ENCODE measurements at places on chromosomes 3 and 15.

- no peak for DNase-seq
These were observed 157.7 kb upstream of the ATP10A start for GRCh38 chr15:26020871-26021270.

DNA sequence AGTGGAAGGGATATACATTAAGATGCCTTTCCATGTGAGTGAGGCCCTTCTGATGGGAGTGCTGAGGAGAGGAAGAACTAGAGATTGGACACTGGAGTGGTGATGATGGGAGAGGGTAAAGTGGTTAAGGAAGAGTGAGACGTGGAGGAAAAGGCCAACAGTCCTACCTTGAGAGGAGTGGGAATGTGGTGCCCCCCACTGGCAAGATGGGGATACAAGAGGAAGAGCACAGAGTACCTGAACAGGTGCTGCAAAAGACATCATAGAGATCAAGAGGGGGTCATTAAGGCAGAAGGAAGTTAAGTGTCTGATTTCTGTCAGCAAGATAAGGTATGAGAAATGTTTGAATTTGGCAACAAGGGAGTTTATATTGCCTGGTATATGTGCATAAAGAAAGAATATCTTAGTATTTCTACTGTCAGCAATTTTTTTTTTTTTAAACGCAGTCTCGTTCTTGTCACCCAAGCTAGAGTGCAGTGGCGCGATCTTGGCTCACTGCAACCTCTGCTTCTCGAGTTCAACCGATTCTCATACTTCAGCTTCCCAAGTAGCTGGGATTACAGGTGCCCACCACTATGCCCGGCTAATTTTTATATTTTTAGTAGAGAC lies 34.0 kb downstream of the ARIH2 start:
- DNase-seq = peak; percentile 33

DNA sequence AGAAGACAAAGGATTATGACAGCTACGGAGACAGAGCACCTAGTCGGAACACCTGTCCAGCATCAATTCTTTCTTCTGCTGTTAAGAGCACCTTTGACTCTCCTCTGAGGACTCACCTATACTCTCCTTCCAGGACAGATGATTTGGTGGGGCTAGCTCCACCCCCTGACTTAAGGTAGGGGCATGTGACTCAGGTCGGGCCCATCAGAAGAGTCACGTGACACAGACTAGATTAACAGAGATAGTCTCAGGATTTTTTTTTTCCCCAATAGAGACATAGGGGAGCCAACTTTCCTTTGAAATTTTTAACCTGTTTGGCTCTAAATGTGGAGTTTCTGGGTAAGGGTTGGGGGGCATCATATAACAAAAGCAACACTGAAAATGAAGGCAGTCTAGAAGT lies 11.4 kb upstream of the WNT5A start:
- DNase-seq = no peak

- peak; percentile 91 for DNase-seq
These were observed at the start of gene RAB43 for GRCh38 chr3:129121792-129122411. TSS of gene RAB43 (minus strand) at chr3:129121804. CDS start at chr3:129121489, 315 bp downstream.

DNA sequence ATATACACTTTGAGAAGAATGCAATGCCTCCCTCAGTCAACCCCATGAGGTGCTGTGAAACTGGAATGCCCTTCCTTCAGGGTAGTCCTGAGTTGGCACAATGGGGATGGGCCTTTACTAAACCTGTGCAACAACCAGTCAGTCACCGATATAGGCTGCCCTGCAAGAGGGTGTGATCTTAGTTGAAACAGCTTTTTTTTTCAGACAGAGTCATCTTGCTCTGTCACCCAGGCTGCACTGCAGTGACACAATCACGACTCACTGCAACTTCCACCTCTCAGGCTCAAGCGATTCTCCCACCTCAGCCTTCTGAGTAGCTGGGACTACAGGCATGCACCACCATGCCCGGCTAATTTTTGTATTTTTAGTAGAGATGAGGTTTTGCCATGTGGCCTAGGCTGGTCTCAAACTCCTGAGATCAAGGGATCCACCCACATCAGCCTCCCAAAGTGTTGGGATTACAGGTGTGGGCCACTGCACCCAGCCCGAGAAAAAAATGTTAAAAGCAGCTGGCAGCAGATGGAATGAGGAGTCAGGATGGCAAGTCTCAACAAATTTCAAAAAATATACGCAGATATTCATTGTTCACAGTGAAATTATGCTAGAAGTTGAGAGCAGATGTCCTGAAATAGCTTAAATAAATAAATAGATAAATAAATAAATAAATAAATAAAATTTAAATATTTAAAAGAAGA lies 31.8 kb downstream of the MYO5A start:
- peak; percentile 55 for DNase-seq

DNA sequence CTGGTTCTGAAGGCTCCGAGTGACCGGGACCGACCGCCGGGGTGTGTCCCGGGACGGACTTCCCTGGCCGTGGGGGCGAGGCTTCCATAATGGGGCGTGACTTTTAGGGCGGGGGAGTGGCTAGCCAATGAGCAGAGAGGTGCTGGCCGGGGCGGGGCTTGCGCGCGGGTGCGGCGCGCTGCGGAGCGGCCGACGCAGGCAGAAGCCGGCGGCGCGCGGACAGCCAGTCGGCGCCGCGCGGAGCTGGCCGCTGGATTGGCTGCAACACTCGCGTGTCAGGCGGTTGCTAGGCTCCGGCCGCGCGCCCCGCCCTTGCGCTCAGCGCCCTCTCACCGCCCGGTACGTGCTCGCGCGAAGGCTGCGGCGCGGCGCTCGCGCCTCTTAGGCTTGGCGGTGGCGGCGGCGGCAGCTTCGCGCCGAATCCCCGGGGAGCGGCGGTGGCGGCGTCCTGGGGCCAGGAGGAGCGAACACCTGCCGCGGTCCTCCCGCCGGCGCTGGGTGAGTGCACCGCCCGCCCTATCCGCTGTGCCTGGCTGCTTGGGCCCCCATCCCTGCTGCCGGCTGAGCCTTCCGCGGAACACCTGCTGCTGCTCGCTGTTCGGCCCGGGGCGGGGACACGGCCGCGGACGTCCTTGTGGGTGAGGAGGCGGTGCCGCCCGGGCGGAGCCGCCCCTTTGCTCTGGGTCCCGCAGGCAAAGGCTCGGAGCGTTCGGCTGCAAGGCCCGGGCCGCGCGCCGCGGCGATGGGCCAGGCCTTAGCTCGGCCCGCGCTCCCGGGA lies at the start of gene DAG1:
TSS of gene DAG1 (plus strand) at position 332 of the 778 bp plus-strand sequence. CDS start 40,268 bp downstream, outside the sequence.
- DNase-seq = peak; percentile 97

- no peak for DNase-seq
These were observed 341.4 kb downstream of the NAALADL2 start for GRCh38 chr3:175200391-175201095.

GRCh38 chr15:58510715-58511598 lies 79.2 kb downstream of the LIPC start:
- DNase-seq = no peak

DNA sequence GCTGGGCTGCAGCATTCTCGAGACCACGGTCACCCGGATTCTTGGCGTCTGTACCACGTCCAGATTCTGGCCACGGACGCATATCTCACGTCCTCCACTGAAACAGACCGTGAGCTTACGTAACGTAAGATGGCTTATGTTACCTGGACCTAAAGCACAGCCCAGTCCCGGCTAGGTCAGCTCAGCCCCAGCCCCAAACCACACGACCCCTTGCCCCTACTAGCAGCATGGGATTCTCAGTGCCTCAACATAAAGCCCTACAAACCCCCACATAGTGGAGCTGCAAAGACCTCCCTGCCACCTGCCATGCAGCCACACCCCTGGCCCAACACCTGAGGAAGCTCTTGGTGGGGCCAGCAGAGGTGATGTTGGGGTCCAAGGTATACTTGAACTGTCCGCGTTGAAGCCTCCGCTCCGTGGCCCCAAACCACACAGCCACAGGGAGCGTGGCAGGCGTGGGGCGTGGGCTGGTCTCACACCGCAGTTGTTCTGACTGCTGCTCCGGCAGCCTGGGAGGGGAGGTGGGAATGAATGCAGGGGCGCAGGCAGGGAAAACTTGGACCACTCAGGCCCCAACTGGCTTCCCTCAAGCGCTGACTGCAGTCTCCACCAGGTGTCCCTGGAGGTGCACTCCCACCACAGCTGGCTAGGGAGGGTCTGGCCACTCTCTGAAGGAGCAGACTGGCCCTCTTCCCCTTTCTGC lies 14.5 kb downstream of the PLXNB1 start:
- DNase-seq = no peak

Data from activated CD4-positive, alpha-beta T cell treated with anti-CD3 and anti-CD28 coated beads, Interleukin-2, Interleukin-6, amounts not matched to agents 100 ng/mL and 50 ng/mL, durations not matched to agents 16 hours and 8 hours (primary cell).